ENCODE measurements at places on chromosomes 5 and 9.

DNA sequence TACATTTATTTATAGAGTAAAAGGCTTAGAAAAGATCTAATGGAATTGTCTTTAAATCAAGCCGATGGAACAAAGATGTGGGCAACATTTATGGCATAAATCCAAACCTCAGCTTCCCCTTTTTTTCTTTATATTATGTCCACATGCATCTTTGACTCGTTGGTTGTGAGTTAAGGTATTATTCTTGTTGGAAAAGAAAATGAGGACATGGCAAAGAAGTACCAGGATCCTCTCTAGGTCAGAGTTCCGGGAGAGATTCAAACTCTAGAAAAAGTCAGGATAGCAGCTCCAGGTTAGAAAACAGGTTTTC, 508 bp upstream of the NME5 start:
- DNase-seq: no peak

DNA sequence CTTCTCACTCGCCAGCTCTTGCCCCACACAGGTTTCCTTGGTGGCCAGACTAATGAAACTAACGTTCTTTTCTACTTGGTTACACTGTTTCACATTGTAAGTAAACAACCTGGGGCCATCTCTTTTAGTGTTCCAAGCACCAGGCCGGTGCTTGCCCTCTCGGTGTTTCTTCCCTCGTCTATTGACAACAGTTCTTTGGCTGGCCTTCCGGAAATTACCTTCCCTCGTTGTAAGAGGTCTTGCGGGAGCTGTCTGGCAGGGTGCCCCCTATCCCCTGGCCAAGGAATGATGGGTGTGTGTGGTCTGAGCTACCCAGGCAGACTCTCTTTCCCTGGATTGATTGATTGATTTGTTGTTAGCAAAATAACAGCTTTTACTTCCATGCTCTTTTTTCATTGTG, 918 bp upstream of the MYMK start:
- no peak for DNase-seq

- no peak for DNase-seq
Measured at GRCh38 chr5:173971681-173972345, 17.2 kb upstream of the C5orf47 start.

DNA sequence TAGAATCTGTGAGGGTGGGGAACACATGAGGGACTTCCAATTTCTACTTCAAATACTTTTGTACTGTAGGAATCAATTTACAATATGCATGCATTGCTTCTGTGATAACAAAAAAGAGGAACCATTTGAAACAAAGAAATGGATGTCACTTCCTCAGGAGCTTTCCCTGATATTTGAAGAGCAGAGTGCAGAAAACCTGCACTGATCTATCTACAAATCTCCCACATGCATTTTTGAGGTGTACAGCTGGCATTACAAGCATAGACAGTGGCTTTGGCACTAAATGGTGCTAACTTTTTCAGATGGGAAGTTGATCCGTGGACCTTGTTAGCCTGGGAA, 27.7 kb downstream of the YIPF5 start:
- no peak for DNase-seq

DNA sequence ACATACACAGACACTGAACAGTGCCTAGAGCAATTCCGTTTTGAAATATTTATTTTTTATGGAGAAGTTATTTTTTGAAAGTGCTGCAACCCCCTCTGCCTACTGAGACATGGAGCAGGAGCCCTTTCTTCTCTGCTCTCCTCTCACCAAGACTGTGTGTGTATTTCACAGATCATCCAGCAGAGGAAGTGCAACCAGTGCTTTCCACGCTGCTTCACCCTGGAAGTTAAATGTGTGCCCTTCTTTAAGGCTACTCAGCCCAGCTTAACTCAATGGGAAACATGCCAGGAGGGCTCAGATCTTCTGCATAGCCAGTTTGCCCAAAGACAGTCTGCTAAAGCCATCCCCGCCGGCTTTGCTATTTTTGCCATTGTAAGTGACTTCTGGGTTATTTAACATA, 606.3 kb downstream of the TLE1 start:
- no peak for DNase-seq

DNA sequence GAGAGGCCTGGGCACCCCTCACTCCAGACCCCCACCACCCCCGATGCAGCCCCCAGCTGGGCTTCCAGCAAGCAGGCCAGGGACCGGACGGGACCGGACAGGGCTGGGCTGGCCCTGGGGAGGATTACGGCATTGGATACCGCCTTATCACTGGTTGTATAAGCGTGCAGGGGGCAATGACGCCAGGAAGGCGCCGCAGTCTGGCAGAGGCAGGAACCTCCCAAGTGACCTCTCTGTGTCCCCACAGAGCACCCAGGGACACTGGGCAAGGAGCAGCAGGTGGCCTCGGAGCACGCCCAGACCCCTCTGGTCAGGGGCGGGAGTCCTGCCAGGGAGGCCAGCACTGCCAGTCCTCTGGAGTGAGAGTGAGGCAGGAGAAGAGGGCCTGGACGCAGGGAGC, 723 bp upstream of the LCN15 start:
- DNase-seq: no peak

- DNase-seq: no peak
Measured at GRCh38 chr9:107279086-107279485, 4.0 kb upstream of the RAD23B start.

- DNase-seq: no peak
Measured at GRCh38 chr5:83430130-83431010, 41.2 kb upstream of the VCAN start.

Measured in GM06990 (cell line).